ENCODE measurements at places on chromosomes 4 and X. TPM values are rescaled to one million over a fixed set of nuclear protein-coding genes. Genes with fewer than 3 reads are reported as not detected.
A peak's percentile ranks its signal among the peaks of the same experiment; 100 is the strongest.

S100P gene
- total RNA-seq = 6.9 TPM

TKTL2 gene
- 0.59 TPM for total RNA-seq

- no peak for DNase-seq
These were observed 73.4 kb downstream of the NBDY start for GRCh38 chrX:56802428-56802827.

DNA sequence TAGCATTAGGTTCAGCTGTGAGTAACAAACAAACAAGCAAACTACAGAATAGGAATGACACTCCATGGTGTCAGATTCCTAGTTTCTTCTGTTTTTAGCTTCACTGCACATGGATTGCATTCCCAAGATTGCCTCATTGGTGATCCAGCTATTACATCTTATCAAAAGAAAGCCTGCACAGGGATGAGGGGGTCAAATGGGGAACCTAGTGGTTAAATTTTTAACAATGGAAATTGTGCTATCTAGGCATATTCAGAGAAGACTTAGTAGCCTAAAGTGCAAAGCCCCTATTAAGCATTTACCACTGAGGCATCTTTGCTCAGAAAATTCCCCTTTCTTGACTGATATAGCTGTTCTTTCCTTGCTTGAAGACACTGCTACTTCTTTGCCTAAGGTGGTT is 3.9 kb upstream of the TTC29 start:
- no peak for DNase-seq

DNA sequence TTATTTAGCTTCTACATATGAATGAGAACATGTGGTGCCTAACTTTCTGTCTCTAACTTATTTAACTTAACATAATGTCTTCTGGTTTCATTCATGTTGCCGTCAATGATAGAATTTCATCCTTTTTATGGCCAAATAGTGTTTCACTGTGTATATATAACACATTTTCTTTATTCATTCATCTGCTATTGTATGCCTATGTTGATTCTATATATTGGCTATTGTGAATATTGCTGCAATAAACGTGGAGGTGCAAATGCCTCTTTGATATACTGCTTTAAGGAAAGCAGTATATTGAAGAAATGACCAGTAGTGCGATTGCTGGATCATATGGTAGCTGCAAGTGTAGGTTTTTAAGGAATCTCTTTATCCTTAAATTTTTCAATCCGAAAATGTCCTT is 10.0 kb upstream of the CSN1S1 start:
- no peak for DNase-seq

GRCh38 chr4:3059943-3060342 is 14.4 kb downstream of the HTT-AS start:
- DNase-seq = no peak

DNA sequence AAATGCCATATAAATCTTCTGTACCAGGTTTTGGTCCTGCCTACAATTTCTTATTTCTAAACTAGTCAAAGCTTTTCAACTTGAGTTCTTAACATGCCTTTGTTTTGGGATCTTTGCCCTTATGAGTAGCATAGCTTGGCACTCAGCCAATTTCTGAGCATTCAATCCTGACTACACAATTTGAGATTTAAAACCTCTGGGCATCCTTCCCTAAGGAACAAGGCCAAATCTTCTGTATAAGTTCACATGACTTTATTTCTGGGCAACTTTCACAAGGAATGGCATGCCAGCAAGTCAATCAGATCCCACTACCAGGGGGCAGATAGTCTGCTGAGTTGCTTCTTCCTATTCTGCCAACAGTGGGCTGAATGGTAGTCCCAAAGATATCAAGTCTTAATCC is 254.2 kb downstream of the ADAMTS3 start:
- DNase-seq = peak; percentile 96

CXCL10 gene
- total RNA-seq = 1.9 TPM

DNA sequence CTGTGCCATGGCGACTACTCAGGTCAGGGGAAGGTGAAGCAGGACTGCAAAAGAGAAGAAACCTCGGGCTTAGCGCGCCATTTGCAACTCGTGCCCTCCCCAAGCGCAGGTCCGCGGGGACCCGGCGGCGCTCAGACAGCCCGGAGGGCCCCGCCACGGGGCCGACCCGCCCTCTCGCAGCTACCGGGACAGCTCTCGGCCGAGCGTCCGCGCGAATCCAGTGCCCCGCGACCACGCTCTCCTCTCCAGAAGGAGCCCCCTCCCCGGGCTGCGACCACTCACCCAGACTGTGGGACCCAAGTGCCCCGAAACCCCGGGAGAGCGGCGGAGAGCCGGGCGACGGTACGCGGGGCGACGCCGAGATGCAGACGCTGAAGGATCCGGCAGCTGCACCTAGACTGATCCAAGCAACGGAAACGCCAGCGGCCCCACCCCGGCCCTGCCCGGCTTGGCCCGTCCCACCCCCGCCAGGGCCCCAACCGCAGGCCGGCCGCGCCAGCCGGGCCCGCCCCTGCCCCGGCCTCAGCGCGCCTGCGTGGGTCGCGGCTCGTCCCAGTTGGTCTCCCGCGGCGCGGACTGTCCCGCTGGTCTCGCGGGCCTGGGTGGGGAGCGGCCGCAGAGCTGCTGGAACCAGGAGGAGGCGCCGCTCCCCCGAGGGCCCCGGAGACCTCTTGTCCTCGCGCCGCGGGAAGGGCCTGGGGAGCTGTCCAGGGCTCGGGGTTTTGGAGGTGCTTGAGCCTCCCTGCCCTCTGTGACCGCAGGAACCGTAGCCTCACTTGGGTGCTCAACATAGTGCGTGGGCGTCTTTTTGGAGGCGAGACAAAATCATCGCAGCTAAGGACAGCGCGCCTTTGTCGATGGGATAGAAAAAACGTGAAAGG is at the start of gene ANXA5:
Gene ANXA5 (minus strand): TSS at position 400 of the 881 bp plus-strand sequence. CDS start 391 bp downstream, at position 9.
- DNase-seq = peak; percentile 57

SPANXA2 gene
- total RNA-seq = not detected

GRCh38 chr4:76607266-76607799 is 172.3 kb downstream of the SHROOM3 start:
- DNase-seq = no peak

All from spinal cord (tissue), 10 donors.